ENCODE measurements at places on chromosomes 3 and 15. TPM values are rescaled to one million over a fixed set of nuclear protein-coding genes. Genes with fewer than 3 reads are reported as not detected.

The SAMMSON gene
- not detected for total RNA-seq

The LMAN1L gene
- total RNA-seq: not detected

The TMED3 gene
- 137 TPM for total RNA-seq

The MYLK gene
- total RNA-seq: 29.7 TPM

The TNFSF10 gene
- 2.2 TPM for total RNA-seq

The POLG gene
- 95.2 TPM for total RNA-seq

The SAXO2 gene
- 1.1 TPM for total RNA-seq

DNA sequence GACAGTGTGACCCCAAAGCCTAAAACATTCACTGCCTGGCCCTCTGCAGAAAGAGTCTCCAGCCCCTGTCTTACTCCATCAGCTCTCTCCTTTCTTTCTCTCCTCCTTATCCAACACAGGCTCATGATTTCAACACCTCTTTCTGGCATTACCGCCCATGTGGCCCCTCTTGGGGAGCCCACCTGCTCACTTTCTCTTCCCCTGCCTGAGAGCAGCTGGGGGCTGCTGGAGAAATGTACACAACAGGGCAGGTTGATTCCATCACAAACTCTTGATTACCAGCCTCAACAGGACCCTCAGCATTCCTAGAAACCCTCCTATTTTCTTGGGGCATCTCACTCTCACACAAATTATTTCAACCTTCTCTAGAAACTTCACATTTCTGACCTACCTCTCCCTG lies 98.3 kb downstream of the ABHD5 start:
- no peak for DNase-seq
- no peak overlapping the region for H3K4me3 ChIP-seq
- H3K27ac ChIP-seq: no peak overlapping the region

GRCh38 chr3:39178553-39178952 lies 13.8 kb downstream of the XIRP1 start:
- H3K27ac ChIP-seq: peak overlapping the region; percentile 51
- peaks cover 11% of the 10 kb centered on the region for H3K4me1 ChIP-seq
- no peak for DNase-seq
- H3K36me3 ChIP-seq: no peaks in the 10 kb centered on the region
- H3K4me3 ChIP-seq: no peak overlapping the region

DNA sequence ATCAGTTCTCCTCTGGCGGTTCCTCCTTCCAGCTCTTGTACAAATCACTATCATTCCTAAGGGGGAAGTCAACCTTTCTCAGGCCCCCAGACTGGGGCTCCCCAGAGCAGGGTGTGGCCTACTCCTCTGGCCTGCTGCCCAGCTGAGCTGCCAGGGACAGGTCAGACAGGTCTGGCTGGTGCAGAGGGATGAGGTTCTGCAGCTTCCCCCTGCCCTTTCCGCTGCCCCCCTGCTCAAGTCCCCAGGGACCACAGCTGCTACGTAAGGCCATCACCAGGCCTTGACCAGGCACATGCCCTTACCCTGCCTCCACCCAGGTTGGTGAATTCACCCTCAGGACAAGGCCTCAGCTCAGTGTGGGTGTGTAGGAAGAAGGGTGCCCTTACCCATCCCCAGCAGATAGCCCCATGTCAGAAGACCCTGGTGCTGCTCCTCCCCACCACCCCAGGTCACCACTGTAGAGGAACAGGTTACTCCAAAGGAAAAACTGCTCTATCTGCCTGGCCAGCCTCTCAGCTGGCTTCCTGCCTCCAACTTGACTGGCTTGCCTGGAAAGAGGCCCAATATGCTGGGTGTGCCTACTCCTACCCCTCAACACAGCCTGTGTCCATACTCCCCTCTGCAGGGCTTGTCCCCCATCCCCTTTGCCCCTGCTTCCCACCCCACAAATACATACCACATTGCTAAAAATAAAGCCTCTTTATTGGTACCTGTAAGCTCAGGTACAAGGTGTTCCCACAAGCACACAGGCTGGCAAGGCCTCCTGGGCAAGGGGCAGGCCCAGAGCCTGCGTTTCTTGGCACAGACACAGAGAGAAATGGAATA lies 12.0 kb downstream of the CSRNP1 start:
- peaks cover 2% of the 10 kb centered on the region for H3K4me1 ChIP-seq
- no peaks in the 10 kb centered on the region for H3K36me3 ChIP-seq
- no peak for DNase-seq
- no peaks in the 10 kb centered on the region for H3K27me3 ChIP-seq
- no peak overlapping the region for H3K27ac ChIP-seq

DNA sequence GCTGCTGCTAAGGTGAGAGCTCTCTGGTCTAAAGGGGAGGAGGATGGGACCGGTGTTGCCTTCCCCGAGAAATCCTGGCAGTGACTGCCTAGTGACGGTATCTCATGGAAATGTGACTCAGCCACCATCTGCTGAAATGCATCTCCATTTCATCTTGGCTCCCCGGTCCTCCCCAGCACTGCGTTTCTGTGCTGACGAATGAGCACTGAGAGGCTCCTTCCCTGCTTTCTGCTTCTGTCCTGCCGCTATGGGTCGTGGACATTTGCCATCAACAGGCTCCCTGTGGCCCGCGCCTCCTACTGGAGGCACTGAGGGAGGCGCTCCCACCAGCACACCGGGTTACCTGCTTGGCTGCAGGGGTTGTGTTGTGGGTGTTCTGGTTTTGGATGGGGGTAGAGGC lies 13.5 kb upstream of the SEC13 start:
- H3K4me3 ChIP-seq: no peak overlapping the region
- no peak overlapping the region for H3K27ac ChIP-seq
- no peaks in the 10 kb centered on the region for H3K27me3 ChIP-seq
- no peaks in the 10 kb centered on the region for H3K4me1 ChIP-seq
- no peak for DNase-seq

DNA sequence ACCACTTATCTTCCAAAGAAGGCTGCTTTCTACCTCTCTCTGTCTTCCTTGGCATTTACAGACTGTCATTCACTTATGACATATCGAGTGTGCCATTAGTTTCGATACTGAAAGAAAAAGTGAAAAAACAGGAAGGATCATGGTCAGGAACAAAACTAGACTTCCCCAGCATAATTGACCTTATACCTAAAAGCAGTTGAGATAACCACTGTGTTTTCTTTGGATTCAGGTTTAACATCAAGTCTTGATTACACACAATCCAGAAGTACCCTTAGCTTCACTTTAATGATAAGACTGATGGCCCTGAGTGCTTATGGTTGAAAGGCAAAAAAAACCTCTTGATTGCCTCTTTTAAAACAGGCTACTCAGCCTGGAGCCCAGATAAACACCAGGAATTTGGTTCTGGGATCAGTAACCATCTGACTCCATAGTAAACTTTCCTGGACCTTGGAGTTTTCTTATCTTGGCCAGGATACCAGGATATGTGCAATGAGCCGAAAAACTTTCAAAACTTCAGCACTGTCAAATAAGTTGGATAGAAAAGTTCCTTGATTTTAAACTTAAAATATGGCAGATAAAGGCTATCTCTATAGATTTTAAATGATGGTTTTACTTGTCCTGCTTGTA lies 5.0 kb upstream of the UACA start:
- no peak for DNase-seq
- H3K27me3 ChIP-seq: no peaks in the 10 kb centered on the region
- H3K4me3 ChIP-seq: no peak overlapping the region
- peak overlapping the region; percentile 91 for H3K27ac ChIP-seq
- H3K4me1 ChIP-seq: peaks cover 55% of the 10 kb centered on the region

DNA sequence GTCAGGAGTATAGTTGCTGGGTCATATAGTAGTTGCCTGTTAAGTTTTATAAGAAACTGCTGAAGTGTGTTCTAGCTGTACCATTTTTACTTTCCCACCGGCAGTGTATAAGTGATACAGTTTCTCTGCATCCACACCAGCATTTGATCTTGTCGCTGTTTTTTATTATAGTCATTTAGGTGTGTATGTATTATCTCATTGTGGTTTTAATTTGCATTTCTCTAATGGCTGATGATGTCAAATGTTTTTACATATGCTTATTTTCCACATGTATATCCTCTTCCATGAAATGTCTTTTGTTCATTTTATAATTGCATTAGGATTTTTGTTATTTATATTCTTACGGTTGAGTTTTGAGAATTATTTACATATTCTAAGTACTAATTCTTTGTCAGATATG lies 254.3 kb downstream of the CLSTN2 start:
- no peaks in the 10 kb centered on the region for H3K4me1 ChIP-seq
- no peaks in the 10 kb centered on the region for H3K36me3 ChIP-seq
- H3K27ac ChIP-seq: no peak overlapping the region
- H3K27me3 ChIP-seq: no peaks in the 10 kb centered on the region

DNA sequence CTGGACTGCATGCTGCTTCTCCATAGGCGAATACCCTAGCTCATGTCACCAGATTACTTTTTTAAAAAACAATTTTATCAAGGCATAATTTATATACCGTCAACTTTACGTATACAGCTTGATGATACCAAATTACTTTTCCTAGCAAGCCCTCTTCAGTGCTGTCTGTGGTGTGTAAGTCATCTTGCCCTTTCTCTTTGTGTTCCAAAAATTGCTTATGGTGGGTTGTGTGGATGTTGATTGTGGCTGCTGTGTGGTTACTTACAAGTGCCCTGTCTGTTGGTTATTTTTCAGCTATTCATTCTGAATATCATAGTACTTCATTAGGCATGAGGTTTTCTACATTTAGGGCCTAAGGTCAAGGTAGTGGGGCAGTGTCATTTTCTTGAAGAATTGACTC lies 12.8 kb downstream of the TMOD3 start:
- no peaks in the 10 kb centered on the region for H3K36me3 ChIP-seq
- H3K27ac ChIP-seq: peak overlapping the region; percentile 44
- peaks cover 50% of the 10 kb centered on the region for H3K4me1 ChIP-seq
- no peaks in the 10 kb centered on the region for H3K27me3 ChIP-seq
- H3K4me3 ChIP-seq: no peak overlapping the region
- no peak for DNase-seq

GRCh38 chr3:180409883-180410282 lies 192.1 kb upstream of the TTC14 start:
- H3K4me3 ChIP-seq: no peak overlapping the region
- H3K36me3 ChIP-seq: no peaks in the 10 kb centered on the region
- no peak overlapping the region for H3K27ac ChIP-seq

- no peaks in the 10 kb centered on the region for H3K27me3 ChIP-seq
- no peak for DNase-seq
- 0 out of 2 replicates have a peak, but pooled peaks cover 3% of the 10 kb centered on the region for H3K4me1 ChIP-seq
- H3K4me3 ChIP-seq: no peak overlapping the region
- H3K36me3 ChIP-seq: no peaks in the 10 kb centered on the region
Measured at GRCh38 chr3:16396202-16396601, 117.3 kb downstream of the RFTN1 start.

GRCh38 chr15:69032031-69032430 lies 17.5 kb downstream of the NOX5 start:
- no peaks in the 10 kb centered on the region for H3K36me3 ChIP-seq
- no peaks in the 10 kb centered on the region for H3K4me1 ChIP-seq
- no peak overlapping the region for H3K27ac ChIP-seq
- H3K27me3 ChIP-seq: no peaks in the 10 kb centered on the region

- DNase-seq: no peak
- no peak overlapping the region for H3K4me3 ChIP-seq
- H3K4me1 ChIP-seq: peaks cover 6% of the 10 kb centered on the region
- H3K27ac ChIP-seq: no peak overlapping the region
- no peaks in the 10 kb centered on the region for H3K36me3 ChIP-seq
Measured at GRCh38 chr3:108410531-108410984, 99.8 kb downstream of the MYH15 start.

DNA sequence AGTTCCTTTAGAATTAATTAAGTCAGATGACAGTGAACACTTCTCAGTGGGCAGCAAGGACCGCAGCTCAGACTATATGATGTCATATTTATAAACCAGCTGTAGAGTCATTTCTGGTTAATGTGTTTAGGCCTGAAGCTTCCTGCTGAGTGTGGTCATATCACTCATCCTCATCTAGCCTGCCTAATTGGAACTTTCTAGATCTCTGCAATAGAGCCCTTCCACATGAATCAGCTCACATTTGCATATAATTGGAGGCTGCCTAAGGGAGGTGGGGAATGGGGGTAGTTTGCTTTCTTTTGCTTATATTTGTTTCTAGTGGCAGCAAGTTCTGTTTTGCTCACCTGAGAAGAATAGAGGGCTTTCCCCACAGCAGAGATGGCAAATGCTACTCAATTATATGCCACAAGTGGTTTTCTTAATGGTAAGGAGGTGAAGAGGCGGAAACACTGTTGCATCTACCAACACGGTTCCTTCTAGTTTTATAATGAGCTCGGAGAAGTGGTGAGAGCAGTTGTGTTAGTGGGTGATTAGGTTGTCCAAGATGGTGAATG lies 148.1 kb downstream of the KLHL25 start:
- no peaks in the 10 kb centered on the region for H3K4me1 ChIP-seq
- no peak overlapping the region for H3K27ac ChIP-seq
- no peak for DNase-seq
